Retinal pigment epithelial cell (primary cell): ENCODE measurements at places on chromosomes 6 and 20.

- DNase-seq: no peak
Observed at GRCh38 chr6:54262971-54263370, 45.3 kb upstream of the TINAG start.

GRCh38 chr20:49118307-49118706 is 69.8 kb downstream of the STAU1 start:
- no peak for DNase-seq

- DNase-seq: no peak
Observed at GRCh38 chr6:79536585-79536953, 661 bp downstream of the LCA5 start.

DNA sequence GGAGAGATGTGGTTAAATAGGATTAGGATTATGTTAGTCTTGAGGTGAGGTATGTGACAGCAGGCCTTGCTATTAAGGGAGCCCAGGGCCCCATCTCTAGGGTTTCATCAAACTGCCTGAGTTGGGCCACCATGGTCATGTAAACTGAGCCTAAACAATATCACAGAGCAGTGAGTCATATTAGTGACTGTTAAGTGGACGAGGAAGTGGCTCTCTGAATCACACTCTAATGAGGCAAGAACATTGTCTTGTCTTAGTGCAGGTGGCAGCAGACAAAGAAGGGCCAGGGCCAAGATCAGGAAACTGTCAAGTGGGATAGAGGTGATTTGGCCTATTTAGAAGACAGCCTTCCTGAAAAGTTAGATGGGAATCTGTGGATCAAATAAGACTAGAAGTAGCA is 23.1 kb downstream of the ENPP3 start:
- DNase-seq: no peak

GRCh38 chr20:47789764-47790579 is 4.7 kb upstream of the SULF2 start:
- no peak for DNase-seq

DNA sequence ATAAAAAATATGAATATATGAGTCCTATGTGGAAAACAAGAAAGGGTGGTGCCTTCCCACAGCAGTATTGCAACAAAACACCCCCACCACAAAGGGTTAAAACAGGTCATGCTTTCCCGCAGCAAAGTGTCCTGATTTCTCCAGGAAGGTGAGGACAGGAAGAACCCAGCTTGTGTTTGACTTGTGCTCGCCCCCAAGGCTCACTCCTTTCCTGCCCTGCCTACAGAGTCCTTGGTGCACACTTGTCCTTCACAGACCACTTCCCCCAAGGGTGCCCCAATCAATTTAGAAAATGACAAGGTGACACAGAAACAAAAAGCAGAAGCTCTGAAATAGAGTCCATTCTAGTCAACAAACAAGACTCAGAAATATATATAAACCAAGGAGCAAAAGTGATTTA is 237.4 kb downstream of the PTPRK start:
- no peak for DNase-seq

GRCh38 chr6:90820436-90820835 is 233.6 kb upstream of the MAP3K7 start:
- DNase-seq: no peak

DNA sequence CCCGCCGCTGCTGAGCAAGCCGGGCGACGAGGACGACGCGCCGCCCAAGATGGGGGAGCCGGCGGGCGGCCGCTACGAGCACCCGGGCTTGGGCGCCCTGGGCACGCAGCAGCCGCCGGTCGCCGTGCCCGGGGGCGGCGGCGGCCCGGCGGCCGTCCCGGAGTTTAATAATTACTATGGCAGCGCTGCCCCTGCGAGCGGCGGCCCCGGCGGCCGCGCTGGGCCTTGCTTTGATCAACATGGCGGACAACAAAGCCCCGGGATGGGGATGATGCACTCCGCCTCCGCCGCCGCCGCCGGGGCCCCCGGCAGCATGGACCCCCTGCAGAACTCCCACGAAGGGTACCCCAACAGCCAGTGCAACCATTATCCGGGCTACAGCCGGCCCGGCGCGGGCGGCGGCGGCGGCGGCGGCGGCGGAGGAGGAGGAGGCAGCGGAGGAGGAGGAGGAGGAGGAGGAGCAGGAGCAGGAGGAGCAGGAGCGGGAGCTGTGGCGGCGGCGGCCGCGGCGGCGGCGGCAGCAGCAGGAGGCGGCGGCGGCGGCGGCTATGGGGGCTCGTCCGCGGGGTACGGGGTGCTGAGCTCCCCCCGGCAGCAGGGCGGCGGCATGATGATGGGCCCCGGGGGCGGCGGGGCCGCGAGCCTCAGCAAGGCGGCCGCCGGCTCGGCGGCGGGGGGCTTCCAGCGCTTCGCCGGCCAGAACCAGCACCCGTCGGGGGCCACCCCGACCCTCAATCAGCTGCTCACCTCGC is 1.5 kb downstream of the ARID1B start:
- no peak for DNase-seq

DNA sequence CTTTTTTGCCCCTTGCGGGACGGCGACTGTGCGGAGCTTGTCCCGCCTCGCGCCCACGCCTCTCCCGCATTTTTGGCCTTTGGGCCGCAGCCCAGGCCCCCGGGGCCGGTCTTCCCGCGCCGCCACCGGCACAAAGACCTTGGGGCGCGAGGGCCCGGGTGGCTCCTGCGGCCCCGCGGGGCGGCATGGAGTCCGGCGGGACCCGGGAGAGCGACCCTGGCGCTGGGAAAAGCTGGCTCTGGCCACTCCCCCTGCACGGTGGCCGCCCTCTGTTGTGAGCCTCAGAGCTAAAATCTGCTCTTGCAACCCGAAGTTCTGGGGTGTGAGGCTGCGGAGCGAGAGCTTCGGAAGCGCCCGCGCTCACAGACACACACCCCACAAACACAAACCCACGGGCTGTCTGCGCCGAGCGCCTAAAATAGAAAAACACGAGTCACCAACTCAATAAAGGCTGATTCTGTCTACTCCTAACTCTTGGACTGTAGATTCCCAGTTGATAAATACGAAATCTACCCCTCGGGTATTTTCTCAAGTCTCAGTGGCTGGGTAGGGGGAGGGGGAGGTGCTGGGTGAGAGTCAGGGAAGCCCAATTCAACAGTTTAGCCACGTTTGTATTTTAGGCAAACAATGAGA is 496 bp upstream of the BEND3 start:
- DNase-seq: no peak

DNA sequence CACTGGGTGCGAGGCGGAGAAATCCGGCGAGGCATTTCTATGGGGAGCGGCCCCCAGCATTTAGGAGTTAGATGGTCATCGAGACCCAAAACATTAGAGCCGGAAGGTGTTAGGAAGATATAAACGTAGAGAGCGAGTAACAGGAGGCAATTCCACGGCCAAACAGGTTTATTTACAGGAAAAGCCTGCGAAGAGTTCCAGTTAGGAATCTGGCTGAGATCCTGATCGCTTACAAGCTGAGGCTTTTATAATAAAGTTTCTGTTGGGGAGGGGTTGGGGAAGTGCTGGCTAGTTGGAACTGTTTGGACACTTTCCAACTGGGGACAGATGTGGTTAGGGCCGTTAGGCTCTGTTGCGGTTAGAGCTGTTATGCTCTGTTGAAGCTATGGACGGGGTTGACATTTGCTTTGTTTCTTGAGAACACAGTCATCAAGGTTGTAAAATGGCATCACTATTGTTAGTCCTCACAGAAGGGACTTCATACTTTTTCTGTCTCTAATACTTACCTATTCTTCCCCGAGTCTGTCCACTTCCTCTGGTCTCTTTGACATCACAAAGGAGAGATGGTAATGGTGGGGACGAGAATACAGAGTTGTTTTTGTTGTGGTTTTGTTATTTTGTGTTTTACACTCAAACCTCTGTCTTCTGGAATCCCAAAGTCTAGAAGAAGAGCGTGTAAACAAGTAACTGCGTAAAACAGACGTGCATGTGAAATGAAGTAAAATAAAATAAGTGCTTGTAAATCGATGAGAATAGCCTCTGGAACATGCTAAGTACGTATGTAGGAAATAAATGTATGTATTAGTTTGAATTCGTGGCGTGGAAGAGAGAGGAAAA is 554 bp upstream of the ZSCAN31 start:
- no peak for DNase-seq

GRCh38 chr20:2558581-2559278 is 22.4 kb downstream of the TMC2 start:
- no peak for DNase-seq

GRCh38 chr6:103404799-103405198 is 1454.9 kb downstream of the HACE1 start:
- DNase-seq: no peak

GRCh38 chr6:18203786-18204185 is 48.6 kb downstream of the KDM1B start:
- DNase-seq: no peak

- no peak for DNase-seq
Observed at GRCh38 chr6:67898875-67899274, 736.2 kb upstream of the ADGRB3 start.

DNA sequence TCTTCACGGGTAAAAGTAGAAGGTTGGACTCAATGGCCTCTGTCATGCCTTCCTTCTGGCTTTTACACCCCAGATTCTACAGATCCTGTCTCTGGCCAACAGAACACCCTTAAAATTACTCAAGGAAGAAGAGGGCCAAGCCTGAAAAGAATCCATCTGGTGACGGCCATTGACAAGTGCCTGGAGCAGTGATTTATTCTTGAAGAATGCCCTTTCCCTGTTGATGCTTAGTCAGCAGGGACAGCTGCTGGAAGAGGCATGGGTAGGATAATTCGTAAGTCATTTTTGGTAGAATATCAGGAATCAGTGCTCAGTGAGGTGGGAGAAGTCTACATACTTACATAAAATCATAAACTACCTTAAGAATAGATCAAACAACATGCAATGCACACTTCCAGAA is 397.9 kb downstream of the SAMD5 start:
- no peak for DNase-seq

GRCh38 chr6:142236691-142237090 is 65.1 kb upstream of the ADGRG6 start:
- no peak for DNase-seq

- peak; percentile 24 for DNase-seq
Observed at GRCh38 chr6:37456126-37456525, 23.1 kb downstream of the CMTR1 start.

DNA sequence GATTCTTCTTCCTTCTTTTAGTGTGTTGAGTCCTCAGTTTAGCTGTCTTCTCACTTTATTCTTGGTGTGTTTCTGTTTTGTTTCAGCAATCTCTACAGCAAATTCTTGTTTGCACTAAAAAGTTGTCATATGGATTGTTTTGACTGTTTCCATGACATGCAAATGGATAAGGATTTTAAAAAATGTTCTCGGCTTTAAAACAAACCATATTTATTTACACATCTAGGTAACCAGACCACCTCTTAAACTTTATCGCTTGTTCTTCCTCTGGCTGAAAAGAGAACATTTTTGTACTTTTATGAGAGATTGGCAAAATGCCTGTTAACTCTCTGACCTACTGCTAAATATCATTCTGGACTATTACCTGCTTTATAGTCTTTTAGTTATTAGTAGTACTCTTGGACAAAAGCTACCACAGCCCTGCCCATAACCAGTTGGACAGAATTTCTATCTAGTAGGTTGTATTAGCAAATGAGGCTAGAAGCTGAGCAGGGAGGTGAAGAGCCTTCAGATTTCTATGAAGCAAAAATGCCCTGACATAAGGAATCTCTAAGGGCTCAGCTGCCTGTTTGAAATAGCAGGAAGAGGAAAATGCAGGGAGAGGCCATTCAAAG is 268.3 kb downstream of the CD109 start:
- DNase-seq: no peak

DNA sequence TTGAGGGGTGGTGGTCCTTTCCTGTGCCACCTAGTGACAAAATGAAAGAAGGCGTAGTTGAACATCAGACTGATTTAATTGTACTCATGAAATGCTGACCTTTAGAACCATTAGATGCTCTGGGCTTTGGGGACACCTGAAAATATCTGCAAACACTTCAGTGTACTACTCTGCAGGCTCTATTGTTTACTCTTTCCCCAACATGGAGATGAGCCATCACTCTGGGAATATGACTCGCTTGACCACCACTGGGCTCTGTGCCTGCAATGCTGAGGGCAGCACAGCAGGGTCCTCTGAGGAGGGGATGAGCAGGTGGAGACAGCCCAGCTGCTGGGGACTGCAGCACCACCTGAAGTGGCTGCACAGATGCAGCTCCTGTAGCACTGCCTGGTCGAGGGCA is 74.8 kb upstream of the SLC24A3 start:
- DNase-seq: no peak

- DNase-seq: peak; percentile 90
Observed at GRCh38 chr6:135922174-135922573, 70.7 kb downstream of the PDE7B start.

DNA sequence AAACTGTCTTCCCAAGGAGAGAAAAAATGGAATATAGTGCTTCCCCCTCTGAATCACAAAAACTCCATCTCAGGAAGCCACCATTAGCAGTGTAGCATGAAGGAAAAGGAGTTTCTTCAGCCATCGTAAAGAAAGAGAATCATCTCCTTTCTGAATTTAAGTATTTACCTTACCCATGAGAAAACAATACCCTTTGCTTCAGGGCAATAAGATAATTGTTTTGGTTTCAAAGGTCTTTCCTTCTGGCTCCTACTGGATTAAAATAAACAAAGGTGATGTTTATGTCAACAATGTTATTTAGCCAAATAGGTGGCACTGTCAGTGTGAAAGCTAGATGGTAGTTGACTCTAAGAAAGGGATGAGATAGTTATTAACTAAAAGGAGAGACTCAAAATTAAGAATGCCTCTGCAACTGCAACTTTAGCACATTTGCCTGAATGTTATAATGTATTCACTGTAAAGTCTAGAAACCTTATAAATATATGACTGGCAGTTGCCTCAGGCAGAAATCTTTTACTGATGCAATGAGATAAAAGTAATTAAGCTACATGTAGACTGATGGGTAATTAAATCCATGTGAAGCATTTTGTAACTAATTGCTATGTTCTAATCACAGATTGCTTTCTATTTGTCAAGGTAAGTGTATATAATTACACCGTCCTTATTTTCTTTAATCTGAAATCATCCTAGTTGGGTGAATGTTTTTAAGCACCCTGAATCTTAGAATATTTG is 399.0 kb downstream of the CDKAL1 start:
- DNase-seq: no peak

GRCh38 chr6:151773382-151773781 is 34.1 kb upstream of the ESR1 start:
- DNase-seq: no peak

DNA sequence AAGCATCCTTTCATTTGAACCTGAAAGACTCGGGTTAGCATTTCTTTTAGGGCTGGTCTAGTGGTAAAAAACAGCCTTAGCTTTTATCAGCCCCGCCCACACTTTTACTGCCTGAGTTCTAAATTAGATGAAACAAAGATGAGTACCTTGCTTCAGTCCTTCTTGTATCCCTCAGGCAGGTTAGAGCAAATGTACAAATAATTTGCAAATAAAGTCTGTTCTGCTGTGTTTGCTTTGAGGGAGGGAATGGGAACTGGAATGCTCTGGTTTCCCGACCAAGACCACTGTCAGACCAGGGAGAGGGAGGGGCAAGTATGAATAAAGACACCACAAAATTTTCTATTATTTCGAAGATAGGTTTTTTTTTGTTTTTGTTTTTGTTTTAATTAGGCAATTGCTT is 85.5 kb upstream of the FLRT3 start:
- DNase-seq: no peak

- DNase-seq: no peak
Observed at GRCh38 chr6:126429866-126430265, 90.0 kb downstream of the CENPW start.

- DNase-seq: no peak
Observed at GRCh38 chr20:13249118-13249797, 28.2 kb downstream of the ISM1 start.
